ENCODE measurements at places on chromosomes 1 and 21.

DNA sequence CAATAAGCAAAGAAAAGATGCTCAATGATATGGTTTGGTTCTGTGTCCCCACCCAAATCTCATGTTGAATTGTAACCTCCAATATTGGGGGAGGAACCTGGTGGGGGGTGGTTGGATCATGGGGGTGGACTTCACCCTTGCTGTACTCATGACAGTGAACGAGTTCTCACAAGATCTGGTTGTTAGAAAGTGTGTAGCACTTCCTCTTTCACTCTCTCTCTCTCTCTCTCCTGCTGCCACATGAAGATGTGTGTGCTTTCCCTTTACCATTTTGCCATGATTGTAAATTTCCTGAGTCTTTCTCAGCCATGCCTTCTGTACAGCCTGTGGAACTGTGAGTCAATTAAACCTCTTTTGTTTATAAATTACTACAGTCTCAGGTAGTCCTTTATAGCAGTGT lies 248.4 kb downstream of the HHIPL2 start:
- no peak for DNase-seq

- DNase-seq, result no peak
Observed at GRCh38 chr1:88774151-88774556, 90.1 kb downstream of the PKN2 start.

DNA sequence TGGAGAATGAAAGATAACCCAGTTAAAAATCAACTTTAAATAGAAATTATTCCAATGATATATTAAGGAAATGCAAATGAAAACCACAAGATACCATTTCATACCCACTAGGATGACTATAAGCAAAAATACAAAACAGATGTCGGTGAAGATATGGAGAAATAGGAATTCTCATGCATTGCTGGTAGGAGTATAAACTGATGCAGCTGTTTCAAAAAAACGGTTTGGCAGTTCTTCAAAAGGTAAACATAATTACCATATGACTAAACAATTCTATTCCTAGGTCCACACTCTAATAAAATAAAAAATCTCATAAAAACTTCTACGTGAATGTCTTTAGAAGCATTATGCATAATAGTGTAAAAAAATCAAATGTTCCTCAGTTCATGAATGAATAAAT lies 763.3 kb upstream of the BRINP3 start:
- DNase-seq, result no peak

DNA sequence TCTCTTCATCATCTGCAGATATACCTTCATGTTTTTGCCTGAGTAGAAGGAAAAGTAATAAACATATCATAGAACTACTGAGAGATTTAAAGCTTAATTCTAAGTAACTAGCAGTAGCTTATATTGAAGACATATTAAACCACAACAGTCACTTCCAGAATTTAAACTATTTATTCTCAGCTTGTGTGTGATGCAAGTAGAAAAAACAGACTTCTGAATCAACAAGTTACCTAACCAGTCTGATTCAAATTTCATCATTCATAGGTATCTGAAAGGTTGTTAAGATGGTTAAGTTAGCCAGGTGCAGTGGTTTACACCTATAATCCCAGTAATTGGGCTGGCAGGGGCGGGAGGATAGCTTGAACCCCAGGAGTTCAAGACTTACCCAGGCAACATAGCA lies 41.9 kb downstream of the SPAG17 start:
- DNase-seq, result no peak

- no peak for DNase-seq
Observed at GRCh38 chr21:36489103-36489775, 9.3 kb upstream of the CLDN14 start.

- DNase-seq, result no peak
Observed at GRCh38 chr1:112583366-112583765, 35.6 kb downstream of the ST7L start.

DNA sequence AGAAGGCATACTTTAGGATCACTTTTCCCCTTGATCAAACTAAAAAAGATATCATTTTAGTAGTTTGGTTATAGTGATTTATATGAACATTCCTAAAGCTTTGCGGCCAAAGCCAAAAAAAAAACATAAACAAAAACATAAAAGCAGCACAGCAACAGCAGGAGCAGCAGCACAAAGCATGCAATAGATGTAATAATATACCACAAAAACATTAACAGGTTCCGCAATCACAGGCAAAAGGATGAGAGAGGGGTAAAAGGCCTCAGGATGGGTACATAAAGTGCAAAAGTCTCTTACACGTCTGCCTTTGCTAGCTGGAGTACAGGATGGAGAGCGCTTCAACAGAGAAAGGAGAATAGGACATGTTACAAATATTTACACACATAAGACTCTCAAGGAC lies 119.0 kb downstream of the COQ8A start:
- DNase-seq, result no peak

GRCh38 chr1:209653915-209654351 lies 1.7 kb upstream of the LAMB3 start:
- DNase-seq, result no peak

DNA sequence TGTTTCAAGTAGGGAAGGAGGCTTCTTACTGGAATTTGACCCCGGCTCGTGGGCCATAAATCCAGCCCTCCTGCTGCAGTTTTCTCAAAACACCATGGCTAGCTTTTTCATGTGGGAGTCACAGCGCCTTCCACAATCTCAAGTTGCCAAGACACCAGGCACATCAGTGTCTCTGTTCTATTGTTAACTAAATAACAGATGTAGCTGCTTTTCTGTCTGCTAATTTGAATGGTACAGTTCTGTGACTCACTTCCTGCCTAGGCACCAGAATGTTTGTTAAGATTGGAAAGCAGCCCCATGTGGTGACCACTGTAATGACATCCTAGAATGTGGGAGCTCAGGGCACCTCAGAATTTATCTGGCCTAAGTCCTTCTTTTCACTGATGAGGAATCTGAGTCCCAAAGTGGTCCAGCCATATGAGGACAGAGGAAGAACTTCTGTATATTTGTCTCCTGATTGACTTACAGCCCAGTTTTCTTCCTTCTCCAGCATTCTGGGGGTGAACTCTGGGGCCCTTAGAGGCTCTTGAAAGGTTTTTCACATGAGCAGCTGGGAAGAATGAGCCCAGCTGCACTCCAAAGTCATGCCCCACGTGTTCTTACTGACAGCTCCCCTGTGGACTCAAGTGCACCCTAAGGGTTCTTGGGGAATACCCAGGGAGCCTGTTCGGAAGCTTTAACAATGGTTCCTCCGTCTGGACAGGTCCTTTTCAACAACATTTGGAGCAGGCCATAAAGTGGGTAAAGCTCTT lies 27.5 kb downstream of the TRIM45 start:
- DNase-seq, result no peak

- no peak for DNase-seq
Observed at GRCh38 chr1:229452956-229453801, 19.3 kb upstream of the ACTA1 start.

DNA sequence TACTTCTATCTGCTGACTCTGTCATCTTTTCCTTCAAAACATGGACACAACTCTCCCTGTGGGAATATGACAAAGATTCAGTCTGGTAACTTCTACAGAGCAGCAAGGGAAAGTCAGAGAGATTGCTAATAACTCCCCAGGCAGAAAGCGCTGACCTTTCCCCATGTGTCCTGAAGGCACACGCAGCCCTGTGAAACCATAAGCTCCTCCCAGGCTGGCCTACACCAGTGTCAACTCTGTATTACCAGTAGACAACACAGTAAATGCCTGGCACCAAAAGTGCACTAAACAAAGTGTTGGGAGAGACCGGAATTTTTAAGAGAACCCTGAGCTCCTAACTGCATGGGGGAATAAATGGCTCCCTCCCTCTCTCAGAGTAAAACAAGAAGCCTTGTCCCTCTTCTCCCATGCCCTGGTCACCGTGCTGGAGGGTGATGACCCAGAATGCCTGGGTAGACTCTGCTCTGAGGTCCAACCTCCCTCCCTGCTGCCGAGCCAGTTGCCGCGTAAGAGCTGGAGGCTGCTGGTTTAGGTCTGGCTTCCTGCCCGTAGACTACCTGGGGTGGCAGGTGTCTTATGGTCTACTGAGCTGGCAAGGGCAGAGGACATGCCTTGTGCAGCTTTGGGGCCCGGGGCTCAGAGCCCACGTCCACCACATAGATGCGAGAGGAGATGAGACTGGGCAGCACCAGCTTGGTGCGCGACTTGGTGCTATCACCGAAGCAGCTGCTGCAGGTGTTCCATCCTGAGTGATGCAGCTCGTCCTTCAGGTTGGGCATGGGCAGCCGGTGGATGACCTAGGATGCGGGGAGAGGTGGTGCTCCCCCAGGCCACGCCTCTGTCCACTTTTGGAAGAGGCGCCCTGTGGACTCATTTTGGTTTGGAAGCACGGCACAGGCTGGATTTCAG lies 3.9 kb downstream of the SELENBP1 start:
- DNase-seq, result no peak

GRCh38 chr1:45836451-45836850 lies 33.0 kb downstream of the MAST2 start:
- no peak for DNase-seq

- no peak for DNase-seq
Observed at GRCh38 chr1:223423641-223424233, 30.5 kb downstream of the CCDC185 start.

GRCh38 chr21:25934771-25935224 lies 200.0 kb downstream of the GABPA start:
- DNase-seq, result no peak

GRCh38 chr1:233097546-233097945 lies 147.1 kb downstream of the NTPCR start:
- DNase-seq, result no peak

GRCh38 chr1:211742272-211742671 lies 66.9 kb upstream of the NEK2 start:
- no peak for DNase-seq

Data from stimulated activated CD4-positive, alpha-beta T cell treated with anti-CD3 and anti-CD28 coated beads, Interleukin-15, amount 100 ng/mL, for 1 hour (primary cell).